ENCODE measurements at places on chromosomes 11 and 22. TPM values are rescaled to one million over a fixed set of nuclear protein-coding genes. Genes with fewer than 3 reads are reported as not detected.

OR52H1 gene
- total RNA-seq: not detected

CBL gene
- total RNA-seq: 17.2 TPM

ZNF280A gene
- not detected for total RNA-seq

HNRNPUL2 gene
- total RNA-seq: 51.5 TPM

OR2AT4 gene
- not detected for total RNA-seq

- no peaks in the 10 kb centered on the region for H3K36me3 ChIP-seq
- no peak for DNase-seq
- H3K4me1 ChIP-seq: no peaks in the 10 kb centered on the region
- no peaks in the 10 kb centered on the region for H3K27me3 ChIP-seq
Observed at GRCh38 chr11:76329084-76329648, 51.8 kb downstream of the THAP12 start.

DNA sequence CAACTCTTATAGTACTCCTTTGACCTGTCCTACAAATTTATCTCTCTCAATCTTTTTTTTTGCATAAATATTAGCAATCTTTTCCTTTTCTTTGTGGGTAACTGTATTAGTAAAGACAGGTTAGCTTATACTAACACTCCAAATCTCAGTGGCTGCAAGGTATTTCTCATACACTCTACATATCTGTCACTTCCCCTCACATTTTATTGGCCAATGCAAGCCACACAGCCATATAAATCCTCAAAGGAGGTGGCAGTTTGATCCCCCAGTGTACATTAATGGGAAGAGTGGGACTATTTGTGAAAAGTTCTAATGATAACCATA is 42.6 kb upstream of the EED start:
- H3K4me1 ChIP-seq: peaks cover 6% of the 10 kb centered on the region
- no peak for DNase-seq
- H3K27me3 ChIP-seq: no peaks in the 10 kb centered on the region
- H3K27ac ChIP-seq: peak overlapping the region; percentile 40

GRCh38 chr11:34907934-34908593 is 8.1 kb downstream of the APIP start:
- no peak overlapping the region for H3K27ac ChIP-seq
- no peaks in the 10 kb centered on the region for H3K27me3 ChIP-seq
- H3K4me1 ChIP-seq: peaks cover 7% of the 10 kb centered on the region
- H3K36me3 ChIP-seq: no peaks in the 10 kb centered on the region
- H3K4me3 ChIP-seq: no peak overlapping the region

- no peak overlapping the region for H3K27ac ChIP-seq
- peaks cover 22% of the 10 kb centered on the region for H3K4me1 ChIP-seq
- DNase-seq: peak; percentile 55
- peaks cover 69% of the 10 kb centered on the region for H3K36me3 ChIP-seq
- no peaks in the 10 kb centered on the region for H3K27me3 ChIP-seq
- H3K4me3 ChIP-seq: no peak overlapping the region
Observed at GRCh38 chr22:40410731-40411505, 40.5 kb downstream of the SGSM3 start.

- no peak for DNase-seq
- peaks cover 63% of the 10 kb centered on the region for H3K27me3 ChIP-seq
- H3K36me3 ChIP-seq: no peaks in the 10 kb centered on the region
- no peak overlapping the region for H3K4me3 ChIP-seq
- H3K27ac ChIP-seq: no peak overlapping the region
- H3K4me1 ChIP-seq: peaks cover 27% of the 10 kb centered on the region
Observed at GRCh38 chr22:50258361-50259292, 2.9 kb downstream of the MAPK12 start.

DNA sequence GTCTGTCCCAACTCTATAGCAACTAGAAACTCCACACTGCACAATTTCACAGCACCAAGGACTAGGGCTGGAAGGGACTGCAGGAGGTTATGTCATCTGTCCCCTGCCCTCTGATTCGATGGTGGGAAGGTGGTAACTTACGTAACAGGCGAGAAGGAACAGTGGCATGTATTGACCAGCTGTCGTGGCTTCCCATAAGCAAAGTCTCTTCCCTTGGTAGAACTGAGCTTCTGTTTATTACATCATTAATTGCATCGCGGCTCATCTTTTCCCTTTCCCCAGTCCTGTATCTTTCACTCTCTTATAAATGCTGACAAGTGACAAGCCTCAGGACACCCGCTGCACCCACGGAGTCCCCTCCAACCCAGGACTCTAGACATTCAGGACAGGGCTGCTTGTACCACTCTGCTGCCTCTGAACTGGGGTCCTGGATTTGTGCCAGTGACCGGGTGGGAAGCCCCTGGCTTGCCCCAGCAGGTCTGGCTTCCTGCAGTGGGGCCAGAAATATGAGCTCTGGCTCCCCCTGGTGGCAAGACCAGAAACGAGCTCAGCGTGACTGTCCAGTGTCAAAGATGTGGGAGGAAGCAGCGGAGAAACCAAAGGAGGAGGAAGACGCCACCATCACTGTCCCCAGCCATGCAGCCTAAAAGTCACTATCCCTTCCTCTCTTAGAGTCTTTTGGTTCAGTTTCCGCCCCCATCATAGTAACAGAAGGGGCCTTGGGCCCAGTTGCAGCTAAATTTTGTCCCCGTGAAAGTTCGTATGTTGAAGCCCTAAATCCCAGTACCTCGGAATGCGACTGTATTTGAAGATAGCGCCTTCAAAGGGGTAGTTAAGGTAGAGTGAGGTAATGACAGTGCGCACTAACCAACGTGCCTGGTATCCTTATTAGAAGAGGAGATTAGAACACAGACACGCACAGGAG is 84.5 kb downstream of the ISX start:
- H3K36me3 ChIP-seq: no peaks in the 10 kb centered on the region
- no peak overlapping the region for H3K27ac ChIP-seq
- peak; percentile 63 for DNase-seq
- peaks cover 3% of the 10 kb centered on the region for H3K4me1 ChIP-seq
- H3K4me3 ChIP-seq: no peak overlapping the region

- no peak overlapping the region for H3K27ac ChIP-seq
- no peaks in the 10 kb centered on the region for H3K27me3 ChIP-seq
- H3K4me1 ChIP-seq: peaks cover 33% of the 10 kb centered on the region
Observed at GRCh38 chr11:72750086-72750485, 2.1 kb downstream of the ARAP1 start.

- DNase-seq: no peak
- H3K4me1 ChIP-seq: peaks cover 29% of the 10 kb centered on the region
Observed at GRCh38 chr22:36435516-36436415, 45.7 kb downstream of the TXN2 start.

DNA sequence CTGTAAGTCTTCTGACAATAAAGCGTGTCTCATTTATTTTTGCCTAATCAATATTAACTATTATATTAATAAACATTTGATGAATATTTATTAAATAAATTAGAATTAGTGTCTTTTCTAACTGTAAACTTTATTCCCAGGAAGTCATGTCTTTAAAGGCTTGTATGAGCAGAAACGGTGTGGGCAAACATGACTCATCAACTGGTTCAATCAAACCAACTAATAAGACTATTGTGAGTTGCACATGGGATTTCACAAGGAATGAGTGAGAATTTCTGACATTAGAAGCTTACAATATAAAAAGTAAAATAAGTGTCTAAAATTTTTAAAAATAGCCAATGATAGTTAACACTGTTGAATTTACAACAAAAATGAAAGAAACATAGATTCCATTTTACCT is 259.2 kb upstream of the CTSC start:
- no peaks in the 10 kb centered on the region for H3K27me3 ChIP-seq
- H3K4me1 ChIP-seq: no peaks in the 10 kb centered on the region
- H3K27ac ChIP-seq: no peak overlapping the region
- H3K4me3 ChIP-seq: no peak overlapping the region
- H3K36me3 ChIP-seq: no peaks in the 10 kb centered on the region

DNA sequence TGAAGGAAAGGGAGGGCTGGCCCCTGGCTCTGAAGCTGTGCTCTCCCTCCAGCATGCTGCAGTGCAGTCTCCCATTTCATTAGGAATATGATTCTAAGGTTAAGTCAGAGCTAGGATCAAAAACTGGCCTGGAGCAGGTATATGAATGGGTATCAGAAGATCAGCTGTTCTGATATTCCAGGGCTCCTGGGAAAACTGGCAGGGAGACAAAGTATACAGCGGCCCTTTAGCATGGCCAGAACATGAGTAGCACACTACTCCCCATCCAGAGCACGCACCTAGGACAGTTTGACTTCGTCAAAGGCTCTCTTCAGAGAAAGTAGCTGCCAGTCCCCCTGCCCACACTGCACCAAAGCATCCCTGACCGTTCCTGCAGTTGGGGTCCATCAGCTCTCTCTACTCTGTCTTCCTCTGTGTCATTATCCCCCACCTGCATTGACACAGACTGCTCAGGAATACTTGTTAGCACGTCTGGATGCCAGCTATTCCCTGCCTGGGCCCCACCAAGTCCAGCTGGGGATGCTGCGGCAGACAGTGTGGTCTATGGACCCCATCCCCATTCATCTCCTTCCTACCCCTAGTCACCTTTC is 4.0 kb upstream of the FCHSD2 start:
- DNase-seq: no peak
- H3K27ac ChIP-seq: no peak overlapping the region
- H3K4me1 ChIP-seq: peaks cover 27% of the 10 kb centered on the region
- H3K4me3 ChIP-seq: no peak overlapping the region
- H3K36me3 ChIP-seq: no peaks in the 10 kb centered on the region

DNA sequence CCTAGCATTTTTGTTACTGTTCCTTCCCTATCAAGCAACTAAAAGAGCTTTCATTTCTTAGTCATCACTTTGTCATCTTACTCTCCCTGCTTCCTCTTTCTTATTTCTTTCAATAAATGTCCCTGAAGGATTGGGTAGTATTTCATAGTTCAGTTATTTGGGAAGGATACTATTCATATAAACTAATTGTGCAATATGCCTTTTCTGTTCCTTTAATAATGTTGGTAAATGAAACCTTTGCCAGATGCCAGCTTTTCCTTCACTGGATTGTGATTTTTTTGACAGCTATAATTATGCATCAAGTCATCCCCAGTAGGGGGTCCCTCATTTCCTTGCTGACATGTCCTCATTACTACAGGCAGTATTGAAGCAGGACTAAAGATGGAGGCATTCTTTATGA is 101.7 kb downstream of the ATM start:
- no peak overlapping the region for H3K4me3 ChIP-seq
- H3K4me1 ChIP-seq: no peaks in the 10 kb centered on the region
- no peak for DNase-seq
- H3K27me3 ChIP-seq: no peaks in the 10 kb centered on the region
- H3K27ac ChIP-seq: no peak overlapping the region

DNA sequence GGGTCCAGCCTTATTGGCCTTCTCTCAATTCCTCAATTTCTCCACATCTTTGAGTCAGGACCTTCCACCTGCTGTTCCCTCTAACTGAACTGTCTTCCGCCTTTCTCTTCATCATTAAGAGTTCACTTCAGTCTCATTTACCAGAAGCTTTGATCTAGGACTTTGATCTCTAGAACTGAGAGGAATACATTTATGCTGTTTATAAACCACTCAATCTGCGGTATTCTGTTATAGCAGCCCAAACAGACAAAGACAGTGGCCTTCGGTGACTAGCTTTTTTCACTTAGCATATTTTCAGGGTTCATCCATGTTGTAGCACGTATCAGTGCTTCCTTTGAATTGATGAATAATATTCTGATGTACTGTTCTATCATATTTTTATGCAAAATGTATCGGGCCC is 10.5 kb downstream of the CLPB start:
- H3K4me1 ChIP-seq: peaks cover 3% of the 10 kb centered on the region
- no peak overlapping the region for H3K4me3 ChIP-seq
- H3K27ac ChIP-seq: no peak overlapping the region
- no peaks in the 10 kb centered on the region for H3K27me3 ChIP-seq
- DNase-seq: no peak

DNA sequence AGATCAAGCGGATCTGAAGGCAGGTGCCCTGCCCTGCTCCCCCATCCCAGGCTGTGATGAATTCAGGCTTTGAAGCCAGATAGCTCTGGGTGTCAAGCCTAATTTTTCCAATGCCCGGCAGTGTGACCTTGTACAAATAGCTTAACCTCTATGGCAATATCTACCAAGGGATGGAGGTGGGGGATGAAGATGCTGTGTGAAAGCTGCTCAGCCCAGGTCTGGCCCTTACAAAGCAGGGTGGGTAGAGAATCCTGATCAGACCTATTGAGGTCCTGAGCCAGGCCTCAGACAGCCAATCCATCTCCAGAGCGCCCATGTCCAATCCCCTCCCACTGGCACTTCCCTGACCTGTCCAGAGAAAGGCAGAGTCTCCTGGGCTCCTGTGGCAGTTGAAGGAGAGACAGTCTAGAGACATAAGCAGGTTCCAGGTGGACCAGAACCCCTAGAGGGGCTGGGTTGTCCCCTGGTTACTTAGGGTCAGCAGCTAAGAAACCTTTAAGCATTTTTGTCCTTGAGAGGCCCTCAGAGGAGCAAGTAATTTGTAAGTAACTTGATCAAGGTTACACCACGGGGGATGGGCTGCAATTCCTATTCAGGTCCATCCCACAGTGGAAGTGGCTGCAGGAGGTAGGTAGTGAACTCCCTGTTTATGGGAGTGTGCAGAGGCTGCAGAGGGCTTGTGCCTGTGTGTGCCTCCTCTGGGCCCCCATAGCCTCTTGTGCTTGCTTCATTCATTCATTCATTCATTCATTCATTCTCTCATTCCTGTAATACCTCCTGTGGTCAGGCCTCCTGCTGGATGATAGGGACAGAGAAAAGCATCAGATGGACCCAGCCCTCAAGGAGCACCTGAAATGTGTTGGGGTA is 10.4 kb downstream of the P2RY2 start:
- peaks cover 27% of the 10 kb centered on the region for H3K4me1 ChIP-seq
- no peak overlapping the region for H3K4me3 ChIP-seq
- no peak overlapping the region for H3K27ac ChIP-seq
- DNase-seq: peak; percentile 29

DNA sequence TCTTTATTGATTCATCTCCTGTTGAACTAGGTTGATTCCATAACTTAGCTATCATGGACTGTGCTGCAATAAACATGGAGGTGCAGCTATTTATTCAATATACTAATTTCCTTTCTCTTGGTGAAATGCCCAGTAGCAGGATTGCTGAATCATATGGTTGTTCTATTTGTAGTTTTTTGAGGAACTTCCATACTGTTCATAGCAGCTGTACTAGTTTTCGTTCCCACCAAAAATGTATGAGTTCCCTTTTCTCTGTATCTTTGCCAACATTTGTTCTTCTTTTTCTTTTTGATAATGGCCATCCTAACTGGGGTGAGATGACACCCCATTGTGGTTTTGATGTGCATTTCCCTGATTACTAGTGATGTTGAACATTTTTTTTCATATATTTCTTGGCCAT is 87.2 kb upstream of the NAV2 start:
- no peaks in the 10 kb centered on the region for H3K27me3 ChIP-seq
- no peaks in the 10 kb centered on the region for H3K36me3 ChIP-seq
- no peak for DNase-seq
- H3K27ac ChIP-seq: no peak overlapping the region

Data from suprapubic skin (tissue), 4 donors.